ENCODE measurements at places on chromosomes 7 and 10. TPM values are rescaled to one million over a fixed set of nuclear protein-coding genes. Genes with fewer than 3 reads are reported as not detected.

Gene EBF3
- not detected for total RNA-seq

Gene CPSF4
- total RNA-seq = 69.4 TPM

Gene ZNF853
- 3.8 TPM for total RNA-seq

Gene SERPINE1
- total RNA-seq = not detected

Gene CDNF
- 6.9 TPM for total RNA-seq

Gene CALML3
- total RNA-seq = not detected

Gene LIPJ
- total RNA-seq = not detected

Gene ATOH7
- not detected for total RNA-seq

Gene NXPH1
- total RNA-seq = not detected

Gene THSD7A
- total RNA-seq = not detected

Gene CPN1
- not detected for total RNA-seq

Gene DRGX
- not detected for total RNA-seq

Gene H2BK1
- 1.9 TPM for total RNA-seq

Gene SPDYE18
- total RNA-seq = 1.9 TPM

Gene FZD1
- total RNA-seq = 0.24 TPM

Gene SPACDR
- total RNA-seq = 2.2 TPM

Gene VWDE
- total RNA-seq = 3.9 TPM

Gene EIF4EBP2
- total RNA-seq = 40.0 TPM

Gene SUN3
- not detected for total RNA-seq

Gene ACSM6
- total RNA-seq = not detected

Gene FGL2
- 3.0 TPM for total RNA-seq

Gene CD36
- not detected for total RNA-seq

Gene ITIH5
- not detected for total RNA-seq

Gene SLC25A28
- 85.5 TPM for total RNA-seq

Gene FBXW4
- 91.1 TPM for total RNA-seq

Gene CHAT
- not detected for total RNA-seq

Gene TRIL
- not detected for total RNA-seq

Gene ELOVL3
- not detected for total RNA-seq

Gene UPK3BL2
- 22.8 TPM for total RNA-seq

Gene FKBP9
- total RNA-seq = 0.51 TPM

Gene SORCS3
- 4.6 TPM for total RNA-seq

Gene AKR1C3
- total RNA-seq = 2.7 TPM

Gene CYTH3
- 9.5 TPM for total RNA-seq

Gene SEMA3E
- total RNA-seq = not detected

Gene TRUB1
- 13.9 TPM for total RNA-seq

Gene AOC1
- total RNA-seq = not detected

Gene CAMK1D
- total RNA-seq = 18.7 TPM

Gene HMX2
- total RNA-seq = not detected

Measured in naive thymus-derived CD4-positive, alpha-beta T cell (primary cell).